ENCODE measurements at places on chromosomes 11 and 22.

DNA sequence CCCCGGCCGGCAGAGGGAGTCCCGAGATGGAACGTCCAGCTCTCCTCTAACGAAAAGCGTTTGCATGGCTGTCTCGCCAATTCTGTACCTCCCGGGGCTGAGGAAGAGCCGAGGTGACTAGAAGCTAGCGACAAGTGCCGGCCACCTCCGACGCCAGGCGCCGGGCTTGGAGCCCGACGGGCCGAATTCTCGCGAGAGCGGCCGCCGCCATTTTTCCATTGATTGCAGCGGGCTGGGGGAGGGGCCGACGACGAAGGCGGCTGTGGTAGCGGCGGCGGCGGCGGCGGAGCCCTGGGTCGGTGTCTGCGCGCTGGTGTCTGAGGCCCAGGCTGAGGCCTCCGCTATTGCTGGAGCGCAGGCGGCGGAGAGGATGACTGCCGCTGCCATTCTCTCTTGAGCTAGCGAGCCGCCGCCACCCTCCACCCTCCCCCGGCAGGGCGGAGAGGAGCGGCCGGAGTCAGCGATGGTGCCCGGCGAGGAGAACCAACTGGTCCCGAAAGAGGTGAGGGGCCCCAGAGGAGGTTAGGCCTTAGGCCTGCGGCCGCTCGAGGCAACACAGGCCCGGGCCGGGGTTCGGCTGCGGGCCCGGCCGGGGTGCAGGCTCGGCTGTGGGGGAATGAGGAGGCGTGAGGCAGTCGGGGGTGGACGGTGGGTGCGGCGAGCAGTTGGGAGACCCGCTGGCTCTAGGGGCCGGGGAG lies at the start of gene USP47:
Gene USP47 (plus strand): TSS at position 250 of the 698 bp plus-strand sequence. CDS start 214 bp downstream, at position 464.
- peak; percentile 86 for DNase-seq

- DNase-seq = peak; percentile 54
Observed at GRCh38 chr11:72722050-72722748, 30.0 kb downstream of the ARAP1 start.

- DNase-seq = no peak
Observed at GRCh38 chr11:29244355-29244754, 772.5 kb downstream of the KCNA4 start.

- DNase-seq = no peak
Observed at GRCh38 chr22:42440728-42441127, 8.5 kb upstream of the NFAM1 start.

DNA sequence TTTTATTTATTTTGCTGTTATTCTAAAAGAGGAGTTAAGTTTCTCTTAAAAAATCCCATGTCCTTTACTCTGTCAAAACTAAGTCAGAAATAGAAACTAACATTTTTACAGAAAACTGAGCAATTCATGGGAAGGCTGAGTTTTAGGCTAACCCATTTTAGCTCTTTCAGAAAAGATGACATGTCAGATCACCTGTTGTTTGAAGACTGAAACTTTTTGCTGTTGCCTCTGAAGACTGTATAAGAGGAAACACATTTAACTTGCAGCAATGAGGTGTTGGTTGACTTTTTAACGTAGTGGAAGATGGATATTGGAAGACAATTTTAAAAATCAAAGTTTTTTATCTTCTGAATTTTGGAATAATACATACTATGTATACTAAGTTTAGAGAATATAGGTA lies 115.4 kb downstream of the METTL15 start:
- DNase-seq = no peak

DNA sequence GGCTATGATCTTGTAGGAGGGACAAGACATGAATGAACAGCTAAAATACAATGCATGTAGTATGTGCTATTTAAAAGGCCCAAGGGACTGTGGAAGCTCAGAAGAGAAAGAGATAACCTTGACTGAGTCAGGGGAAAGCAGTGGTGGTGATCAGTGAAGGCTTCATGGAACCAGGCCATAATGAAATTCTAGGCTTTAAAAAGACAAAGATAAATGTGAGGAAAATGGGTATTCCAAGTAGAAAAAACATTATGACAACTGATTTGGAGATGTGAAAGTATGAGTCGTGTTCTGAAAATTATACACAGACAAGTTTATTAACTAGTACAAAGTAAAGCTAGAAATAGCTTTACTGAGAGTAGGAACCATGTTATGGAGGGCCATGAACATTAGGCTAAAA lies 189.8 kb downstream of the SOX6 start:
- no peak for DNase-seq

GRCh38 chr11:27998552-27998951 lies 109.4 kb downstream of the KIF18A start:
- no peak for DNase-seq
